ENCODE measurements at places on chromosomes 11 and 22.
A peak's percentile ranks its signal among the peaks of the same experiment; 100 is the strongest.

DNA sequence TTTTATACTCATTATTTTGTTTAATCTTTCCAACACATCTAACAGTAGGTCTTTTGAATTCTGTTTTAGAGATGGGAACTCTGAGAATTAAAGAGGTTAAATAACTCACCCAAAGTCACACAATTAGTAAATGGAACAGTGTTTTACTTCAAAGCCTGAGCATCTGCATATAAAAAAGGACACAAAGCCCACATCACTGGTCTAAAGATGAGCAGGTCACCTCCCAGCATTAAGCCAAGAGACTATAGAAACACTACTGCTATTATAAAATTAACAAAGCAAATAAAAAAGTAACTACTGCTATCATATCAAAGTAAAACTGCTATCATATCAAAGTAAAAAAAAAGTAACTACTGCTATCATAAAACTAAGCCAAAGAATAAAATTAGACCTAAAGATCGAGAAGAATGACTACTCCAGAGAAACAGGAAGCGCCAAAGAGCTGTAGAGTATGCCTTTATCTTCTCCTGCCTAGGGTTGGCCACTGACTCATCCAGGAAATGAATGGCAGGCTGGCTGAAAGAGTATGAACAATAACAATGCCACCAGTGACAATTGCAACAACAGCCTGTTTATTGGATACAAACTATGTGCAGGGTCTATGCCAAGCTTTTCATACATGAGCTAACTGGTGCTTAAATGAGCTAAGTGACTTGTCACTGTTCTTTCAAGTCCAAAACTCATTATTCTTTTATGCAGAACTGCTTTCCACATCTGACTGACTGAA, 1153.0 kb upstream of the TENM4 start:
- peak; percentile 19 for DNase-seq

GRCh38 chr11:3155691-3156258, 9.3 kb downstream of the OSBPL5 start:
- no peak for DNase-seq

GRCh38 chr11:128582496-128583366, 4.6 kb downstream of the ETS1 start:
- no peak for DNase-seq

DNA sequence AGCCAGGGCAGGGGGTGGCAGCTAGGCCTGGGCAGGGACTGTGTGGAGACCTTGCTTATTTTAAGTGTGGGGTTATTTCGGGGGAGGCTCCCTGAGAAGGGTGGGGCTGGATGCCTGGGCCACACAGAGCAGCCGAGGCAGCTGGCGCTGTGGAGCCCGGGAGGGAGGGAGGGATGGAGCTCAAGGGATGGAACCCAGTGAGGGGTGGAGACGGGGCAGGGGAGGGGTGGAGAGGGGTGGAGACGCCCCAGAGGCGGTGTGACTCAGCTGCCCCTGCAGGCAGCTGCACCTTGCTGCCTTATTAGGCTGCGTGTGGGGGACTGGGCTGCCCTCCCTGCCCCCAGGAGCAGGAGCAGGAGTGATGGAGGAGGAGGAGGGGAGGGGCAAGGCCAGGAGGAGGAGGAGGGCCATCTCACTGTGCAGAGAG, 9.8 kb upstream of the TSSC4 start:
- no peak for DNase-seq

DNA sequence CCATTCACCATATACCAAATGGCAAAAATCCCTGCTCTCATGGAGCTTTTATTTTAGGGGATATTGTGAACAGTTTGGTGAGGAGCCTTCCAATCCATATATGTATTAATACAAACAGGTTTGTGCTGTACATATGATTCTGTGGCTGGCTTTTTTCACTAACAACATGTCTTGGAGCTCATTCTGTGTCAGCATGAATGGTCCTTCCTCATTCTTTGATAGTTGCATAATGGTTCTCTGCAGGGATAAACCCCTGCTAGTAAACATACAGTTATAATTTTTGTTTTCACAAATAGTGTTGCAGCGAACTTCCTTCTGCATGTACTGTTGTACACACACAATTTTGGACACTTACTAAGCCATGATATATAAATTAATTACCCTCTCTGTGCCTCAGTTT, 8.3 kb downstream of the PRR5L start:
- no peak for DNase-seq

DNA sequence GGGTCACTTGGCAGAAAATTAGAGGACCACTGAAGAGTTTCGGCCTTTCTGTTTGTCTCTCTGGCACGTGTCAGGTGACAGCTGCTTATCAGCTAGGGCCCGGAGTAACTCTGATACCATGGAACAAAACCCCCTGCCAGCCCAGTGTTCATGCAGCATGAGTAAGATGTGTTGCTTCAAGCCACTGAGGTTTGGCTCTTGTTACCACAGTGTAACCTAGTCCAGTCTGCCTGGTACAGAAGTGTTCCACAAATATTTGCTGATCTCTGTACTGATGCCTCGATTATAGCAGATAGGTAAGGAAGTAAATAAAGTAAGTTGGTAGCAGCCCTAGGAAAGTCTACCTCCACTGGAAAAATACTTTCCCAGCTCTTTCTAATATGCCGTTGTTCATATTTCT, 20.5 kb upstream of the ETS1 start:
- no peak for DNase-seq

GRCh38 chr11:114478001-114478410, 38.7 kb downstream of the REXO2 start:
- DNase-seq: no peak

DNA sequence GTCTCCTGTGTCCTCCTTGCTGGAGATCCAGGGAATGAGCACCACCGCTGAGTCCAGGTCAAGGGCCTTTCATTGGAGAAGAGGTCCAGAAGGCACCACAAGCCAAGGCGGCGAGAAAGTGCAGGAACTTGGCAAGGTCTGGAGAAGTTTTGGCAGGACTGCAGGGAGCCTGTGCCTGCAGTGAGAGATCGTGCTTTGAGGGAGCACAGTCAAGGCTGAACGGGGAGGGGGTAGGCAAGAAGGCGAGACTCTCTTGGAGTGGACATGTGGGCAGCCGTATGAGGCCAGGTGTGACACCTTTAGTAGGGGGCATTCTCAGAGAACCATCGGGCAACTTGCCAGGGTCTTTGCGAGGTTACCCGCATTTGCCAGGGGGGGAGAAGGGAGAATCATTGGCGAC, 30.5 kb downstream of the LRRC10B start:
- no peak for DNase-seq

DNA sequence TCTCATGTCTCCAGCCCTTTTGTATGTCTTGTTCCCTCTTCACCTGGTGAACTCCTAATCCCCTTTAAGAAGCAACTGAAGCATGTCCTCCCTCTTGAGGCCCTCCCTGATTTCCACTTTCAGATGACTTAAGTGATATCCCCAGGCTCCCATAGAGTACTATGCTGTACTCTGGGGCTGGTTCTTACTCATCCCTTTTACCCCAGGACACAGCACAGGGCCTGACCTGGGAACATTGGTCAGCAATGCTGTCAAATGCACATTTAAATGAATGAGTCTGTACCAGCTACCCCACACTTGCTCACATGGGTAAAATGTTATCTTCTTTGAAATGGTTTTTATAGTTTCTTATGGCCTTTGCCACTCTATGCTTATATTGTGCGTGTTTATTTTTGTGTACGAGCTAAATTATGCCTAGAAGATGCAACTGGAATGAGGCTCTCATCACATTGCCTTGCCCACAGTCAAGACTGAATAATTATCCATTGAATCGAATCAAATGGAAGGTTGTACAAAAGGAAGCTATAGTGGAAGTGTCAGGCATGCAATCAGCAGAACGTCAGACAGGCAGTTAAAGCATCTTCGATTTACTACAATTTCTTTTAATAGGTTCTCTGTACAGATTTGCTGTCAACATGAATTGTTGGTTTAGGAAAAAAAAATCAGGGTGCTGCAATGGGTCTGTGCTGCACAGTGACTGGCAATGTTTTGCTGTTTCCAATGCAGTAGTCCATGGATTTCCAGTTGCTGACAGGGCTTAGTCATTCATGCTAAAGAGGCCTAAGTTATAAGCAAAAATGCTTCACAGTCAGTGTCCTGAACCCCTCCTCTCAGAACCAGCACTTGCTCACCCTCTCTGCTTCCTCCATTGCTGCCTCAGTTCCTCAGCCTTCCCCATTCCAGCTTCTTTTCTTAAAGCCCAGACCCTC, 79.5 kb downstream of the PARVA start:
- no peak for DNase-seq

- DNase-seq: no peak
These were observed 151.7 kb downstream of the SPON1 start for GRCh38 chr11:14114269-14114668.

GRCh38 chr11:117019871-117020270, 78.4 kb downstream of the SIK3 start:
- DNase-seq: no peak

DNA sequence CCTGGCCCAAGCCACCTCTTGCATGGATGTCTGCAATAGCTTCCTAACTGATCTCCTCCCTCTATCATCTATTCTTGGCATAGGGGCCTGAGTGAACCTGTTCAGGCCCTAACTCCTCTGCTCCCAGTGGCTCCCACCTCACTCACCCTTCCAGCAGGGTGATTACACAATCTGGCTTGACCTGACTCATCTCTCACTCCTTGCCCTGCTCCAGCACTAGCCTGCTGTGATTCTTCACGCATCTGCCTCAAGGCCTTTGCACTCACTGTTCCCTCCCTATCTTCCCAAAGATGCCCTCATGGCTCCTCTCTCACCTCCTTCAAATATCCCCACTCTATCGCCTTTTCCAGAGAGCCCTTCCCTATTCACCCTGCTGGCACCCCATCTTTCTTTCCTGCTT, 10.5 kb downstream of the SCN4B start:
- DNase-seq: no peak

DNA sequence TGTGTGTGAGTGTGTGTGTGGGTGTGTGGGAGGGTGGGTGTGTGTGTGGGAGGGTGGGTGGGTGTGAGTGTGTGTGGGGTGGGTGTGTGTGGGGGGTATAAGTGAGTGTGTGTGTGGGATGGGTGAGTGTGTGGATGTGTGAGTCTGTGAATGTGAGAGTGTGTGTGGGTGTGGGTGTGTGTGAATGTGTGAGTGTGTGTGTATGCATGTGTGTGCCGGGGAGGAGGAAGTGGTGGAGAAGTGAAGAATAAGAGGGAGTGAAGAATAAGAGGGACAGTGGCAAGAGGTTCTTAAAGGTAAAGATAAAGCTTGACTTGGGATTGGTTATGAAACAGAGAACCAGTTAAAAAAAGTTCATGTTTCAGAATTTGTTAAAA, 54.0 kb downstream of the PRR5L start:
- DNase-seq: peak; percentile 45

- DNase-seq: no peak
These were observed 5.3 kb downstream of the DHCR7 start for GRCh38 chr11:71442880-71443279.

- DNase-seq: no peak
These were observed 122.3 kb downstream of the CHST1 start for GRCh38 chr11:45543081-45543480.

DNA sequence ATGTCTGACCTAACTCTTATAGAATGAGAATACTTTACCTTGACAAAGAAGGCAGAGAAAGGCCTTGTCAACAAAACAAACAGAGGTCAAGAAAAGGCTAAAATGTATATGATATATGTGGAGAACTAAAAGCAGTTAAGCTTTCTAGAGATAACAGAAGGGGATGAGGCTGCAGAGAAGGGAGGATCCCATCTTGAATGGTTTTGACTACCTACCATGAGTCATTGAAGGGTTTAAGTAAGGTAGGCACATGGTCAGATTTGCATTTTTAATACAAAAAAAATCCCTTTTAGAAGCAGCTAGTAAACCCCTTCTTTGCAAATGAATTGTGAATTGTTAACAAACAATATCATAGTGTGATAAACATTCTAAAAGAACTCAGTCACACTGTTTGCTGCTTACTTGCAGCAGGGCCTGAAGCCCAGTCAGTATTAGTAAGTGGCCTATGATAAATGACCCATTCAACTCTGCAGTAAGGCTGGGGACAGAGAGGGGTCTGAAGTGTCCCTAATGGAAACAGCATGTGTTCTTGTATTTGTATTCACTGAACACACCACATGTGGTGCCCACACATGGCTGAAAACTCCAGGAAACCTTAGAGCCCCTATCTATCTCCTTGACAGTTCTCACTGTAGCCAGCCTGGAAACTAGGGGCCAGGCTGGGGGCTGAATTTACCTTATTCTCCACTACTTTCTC, 328.8 kb upstream of the PITPNB start:
- no peak for DNase-seq

DNA sequence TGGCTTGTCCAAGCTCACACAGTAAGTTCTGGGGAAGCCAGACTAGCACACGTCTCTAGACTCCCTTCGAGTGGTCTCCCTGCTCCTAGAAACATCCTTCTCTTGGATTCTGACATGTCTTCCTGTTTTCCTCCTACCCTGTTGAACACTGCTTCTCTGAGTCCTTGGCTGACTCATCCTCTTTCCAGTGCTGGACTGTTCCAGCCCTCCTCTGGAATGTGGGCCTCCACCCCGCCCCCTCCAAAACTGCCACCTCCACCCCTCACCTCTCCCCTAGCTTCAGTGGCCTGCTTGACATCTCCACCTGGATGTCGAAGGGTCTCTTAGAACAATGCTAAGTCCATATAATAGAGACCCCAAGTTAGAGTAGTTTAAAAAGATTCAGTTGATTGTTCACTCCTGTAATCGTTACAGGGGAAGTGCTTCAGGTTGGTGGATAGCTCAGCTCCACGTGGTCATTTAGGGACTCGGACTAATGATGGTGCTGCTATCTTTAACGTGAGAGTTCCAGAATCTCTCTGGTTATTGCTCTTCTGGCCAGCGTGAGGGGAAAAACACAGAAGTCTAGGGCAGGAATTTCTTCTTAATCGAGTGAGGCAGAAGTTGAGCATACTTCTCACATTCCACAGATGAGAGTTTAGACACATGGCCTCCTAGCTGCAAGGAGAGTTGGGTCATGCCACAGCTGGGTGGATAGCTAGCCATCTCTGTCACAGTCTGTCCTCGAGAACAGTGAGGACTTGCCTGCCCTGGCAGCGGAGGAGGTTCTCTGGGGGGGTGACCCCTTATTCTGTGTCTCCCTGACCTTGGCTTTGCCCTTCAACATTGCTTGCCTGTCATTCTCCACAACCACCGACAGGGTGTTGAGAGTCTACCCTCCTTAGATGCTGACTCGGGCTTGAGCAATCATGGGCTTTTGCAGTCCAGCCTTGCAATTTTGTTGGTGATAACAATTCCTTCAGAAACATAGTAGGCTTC, 4.7 kb upstream of the C11orf96 start:
- no peak for DNase-seq

DNA sequence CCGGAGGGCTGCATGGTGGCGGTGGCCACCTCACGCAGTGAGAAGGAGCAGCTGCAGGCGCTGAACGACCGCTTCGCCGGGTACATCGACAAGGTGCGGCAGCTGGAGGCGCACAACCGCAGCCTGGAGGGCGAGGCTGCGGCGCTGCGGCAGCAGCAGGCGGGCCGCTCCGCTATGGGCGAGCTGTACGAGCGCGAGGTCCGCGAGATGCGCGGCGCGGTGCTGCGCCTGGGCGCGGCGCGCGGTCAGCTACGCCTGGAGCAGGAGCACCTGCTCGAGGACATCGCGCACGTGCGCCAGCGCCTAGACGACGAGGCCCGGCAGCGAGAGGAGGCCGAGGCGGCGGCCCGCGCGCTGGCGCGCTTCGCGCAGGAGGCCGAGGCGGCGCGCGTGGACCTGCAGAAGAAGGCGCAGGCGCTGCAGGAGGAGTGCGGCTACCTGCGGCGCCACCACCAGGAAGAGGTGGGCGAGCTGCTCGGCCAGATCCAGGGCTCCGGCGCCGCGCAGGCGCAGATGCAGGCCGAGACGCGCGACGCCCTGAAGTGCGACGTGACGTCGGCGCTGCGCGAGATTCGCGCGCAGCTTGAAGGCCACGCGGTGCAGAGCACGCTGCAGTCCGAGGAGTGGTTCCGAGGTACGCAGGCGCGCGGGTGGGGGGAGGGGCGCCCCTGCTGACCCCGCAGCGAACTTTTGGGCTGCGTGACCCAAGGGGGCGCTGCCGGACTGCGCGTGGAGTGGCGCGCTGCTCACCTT, 670 bp downstream of the NEFH start:
- no peak for DNase-seq

Measured in Kasumi-1 (cell line).